ENCODE measurements at places on chromosomes 5 and 9.

DNA sequence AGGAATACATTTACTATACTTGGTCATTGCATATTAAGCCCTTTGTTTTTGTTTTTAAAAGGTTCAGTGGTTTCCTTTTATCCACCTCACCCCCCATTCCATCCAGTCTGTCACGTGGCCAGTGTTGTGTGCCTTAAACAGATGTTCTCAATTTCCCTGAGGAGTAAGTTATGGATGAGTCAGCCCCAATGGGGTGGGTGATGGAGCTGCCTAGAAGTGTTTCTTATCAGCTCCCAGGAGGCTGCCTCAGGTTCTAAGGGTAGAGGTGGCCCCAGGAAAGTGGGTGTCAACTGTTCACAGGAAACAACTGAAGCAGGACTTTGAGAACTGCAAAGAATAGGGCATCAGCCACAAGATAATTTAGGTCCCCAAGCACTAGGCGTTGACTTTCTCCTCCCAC is 41.1 kb downstream of the ACTBL2 start:
- no peak for DNase-seq

DNA sequence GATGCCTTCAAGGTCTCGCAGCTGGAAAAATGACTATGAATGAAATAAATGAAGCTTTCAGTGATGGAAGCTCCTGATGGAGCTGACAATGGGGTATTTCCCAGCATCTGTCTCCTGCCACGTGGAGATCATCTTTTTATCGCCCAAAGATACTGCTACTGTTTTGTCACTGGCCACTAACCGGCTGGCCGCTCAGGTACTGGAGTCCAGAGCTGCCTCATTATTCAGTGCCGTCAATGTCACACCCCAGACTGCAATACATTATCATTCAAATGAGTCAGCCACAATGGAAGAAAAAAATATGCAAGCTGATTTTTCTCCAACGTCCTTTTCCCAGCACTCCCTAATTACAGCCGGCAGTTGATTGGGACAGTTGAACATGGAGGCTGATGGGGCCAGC is 280.4 kb downstream of the ZSWIM6 start:
- no peak for DNase-seq

DNA sequence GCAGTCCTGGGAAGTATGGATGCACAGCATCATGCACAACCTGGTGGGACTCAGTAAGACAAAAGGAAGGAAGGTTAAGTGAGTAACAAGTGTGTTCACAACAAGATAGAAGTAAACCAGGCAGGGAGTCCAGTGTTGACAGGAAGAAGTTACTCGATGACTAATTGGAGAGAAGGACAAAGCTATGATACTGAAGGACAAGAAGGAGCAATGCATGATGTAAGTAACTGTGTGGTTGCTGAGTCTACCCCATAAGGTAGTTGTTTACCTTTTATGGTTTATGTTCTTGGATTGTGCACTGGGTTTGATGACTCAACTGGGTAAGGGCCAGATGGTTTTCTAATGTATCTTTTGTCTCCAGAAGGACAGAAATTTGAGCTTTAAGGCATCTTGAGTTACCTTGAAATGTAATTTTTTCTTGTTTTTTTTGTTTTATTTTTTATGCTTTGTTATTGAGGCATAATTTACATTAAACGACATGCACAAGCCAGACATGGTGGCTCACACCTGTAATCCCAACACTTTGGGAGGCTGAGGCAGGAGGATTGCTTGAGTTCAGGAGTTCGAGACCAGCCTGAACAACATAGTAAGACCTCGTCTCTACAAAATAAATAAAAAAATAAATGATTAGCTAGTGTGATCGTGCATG is 89.2 kb upstream of the CAST start:
- no peak for DNase-seq

- DNase-seq, result no peak
These were observed 80.7 kb upstream of the PHYKPL start for GRCh38 chr5:178313316-178313715.

DNA sequence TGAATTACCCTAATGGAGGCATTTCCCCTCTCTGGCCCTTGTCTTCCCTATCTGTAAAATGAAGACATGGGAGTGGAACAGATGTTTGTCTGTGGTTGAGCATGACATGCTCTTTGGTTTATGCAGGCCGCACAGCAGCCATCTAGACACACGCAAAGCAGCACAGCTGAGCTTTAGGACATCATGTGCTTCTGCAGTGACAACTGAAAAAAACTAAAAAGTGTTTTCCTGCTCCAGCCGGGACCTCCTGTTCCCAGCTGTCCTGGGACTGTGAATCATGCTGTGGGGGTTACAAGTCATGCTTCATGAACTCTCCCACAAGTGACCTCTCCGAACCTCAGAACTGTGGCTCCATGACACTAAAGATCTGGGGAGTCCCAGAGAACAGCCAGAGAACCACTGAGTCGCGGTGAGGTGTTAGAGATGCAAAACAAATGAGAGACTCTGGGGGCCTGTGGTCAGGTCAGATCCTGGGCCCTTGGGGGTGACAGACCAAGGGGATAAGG is 1.7 kb downstream of the SMIM3 start:
- DNase-seq, result no peak

Data from NCI-H2227 treated with DMSO at 0.1 percent for 48 hours (cell line).